ENCODE measurements at places on chromosomes 4 and X.

DNA sequence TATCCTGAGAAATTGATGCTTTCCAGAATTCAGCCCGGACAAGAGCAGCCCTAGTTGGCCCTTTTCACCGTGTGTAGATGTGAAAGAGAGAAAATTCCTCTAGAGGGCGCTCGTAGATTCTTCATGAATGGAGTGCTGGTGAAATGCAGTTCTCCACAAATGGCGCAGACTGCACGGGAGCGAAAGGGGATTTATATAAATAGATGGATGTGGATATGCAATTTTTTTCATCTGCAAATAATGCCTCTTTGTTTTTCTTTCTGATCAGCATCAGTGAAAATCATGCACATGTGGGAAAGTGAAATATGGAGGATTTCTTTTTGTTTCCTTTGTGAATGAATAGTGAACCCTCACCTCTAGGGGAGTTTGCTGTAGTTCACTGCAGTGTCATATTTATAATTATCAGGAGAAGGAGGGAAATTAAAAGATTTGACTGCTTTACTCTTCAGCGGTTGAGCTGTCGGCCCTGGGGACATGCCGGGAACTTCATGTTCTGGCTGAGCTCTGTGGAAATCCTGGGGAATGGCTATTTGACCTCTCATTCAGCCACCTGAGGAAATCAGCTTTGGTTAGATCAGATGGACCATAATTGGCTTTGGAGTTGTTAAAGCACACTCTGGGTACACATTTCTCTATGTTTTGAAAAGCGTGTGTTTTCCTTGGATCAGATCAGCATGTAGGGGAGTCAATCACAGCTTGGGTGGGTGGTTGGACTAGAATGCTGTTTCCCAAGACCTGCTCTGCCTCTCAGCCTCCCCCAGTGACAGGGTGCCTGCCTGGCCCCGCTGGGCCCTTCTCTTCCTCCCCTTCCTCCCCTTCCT is 115.0 kb upstream of the SHISA3 start:
- no peak overlapping the region for H3K27ac ChIP-seq
- no peak overlapping the region for H3K4me3 ChIP-seq
- H3K4me1 ChIP-seq: no peaks in the 10 kb centered on the region
- H3K27me3 ChIP-seq: no peaks in the 10 kb centered on the region

GRCh38 chr4:1293991-1294390 is 4.3 kb downstream of the MAEA start:
- H3K4me1 ChIP-seq: peaks cover 25% of the 10 kb centered on the region
- H3K27ac ChIP-seq: no peak overlapping the region
- H3K27me3 ChIP-seq: no peaks in the 10 kb centered on the region
- peaks cover 12% of the 10 kb centered on the region for H3K36me3 ChIP-seq

GRCh38 chr4:118348886-118349285 is 3.9 kb downstream of the PRSS12 start:
- DNase-seq: peak; percentile 31
- no peak overlapping the region for H3K27ac ChIP-seq
- no peaks in the 10 kb centered on the region for H3K36me3 ChIP-seq
- H3K4me1 ChIP-seq: peaks cover 20% of the 10 kb centered on the region

GRCh38 chrX:101191217-101191750 is 28.3 kb upstream of the DRP2 start:
- H3K27me3 ChIP-seq: peaks cover 40% of the 10 kb centered on the region
- H3K36me3 ChIP-seq: no peaks in the 10 kb centered on the region
- H3K27ac ChIP-seq: no peak overlapping the region
- no peak overlapping the region for H3K4me3 ChIP-seq

- DNase-seq: no peak
- peaks cover 37% of the 10 kb centered on the region for H3K36me3 ChIP-seq
- peak overlapping the region; percentile 91 for H3K27ac ChIP-seq
These were observed 465 bp downstream of the HNRNPH2 start for GRCh38 chrX:101408532-101408841.

- peaks cover 32% of the 10 kb centered on the region for H3K4me1 ChIP-seq
- H3K27me3 ChIP-seq: no peaks in the 10 kb centered on the region
- peak overlapping the region; percentile 68 for H3K27ac ChIP-seq
- H3K36me3 ChIP-seq: no peaks in the 10 kb centered on the region
- DNase-seq: no peak
- no peak overlapping the region for H3K4me3 ChIP-seq
These were observed 10.4 kb downstream of the TMSB4X start for GRCh38 chrX:12985331-12985730.

GRCh38 chr4:31598639-31599038 is 878.5 kb downstream of the PCDH7 start:
- DNase-seq: no peak
- no peak overlapping the region for H3K4me3 ChIP-seq
- no peak overlapping the region for H3K27ac ChIP-seq
- H3K27me3 ChIP-seq: no peaks in the 10 kb centered on the region
- no peaks in the 10 kb centered on the region for H3K4me1 ChIP-seq
- H3K36me3 ChIP-seq: no peaks in the 10 kb centered on the region

- H3K36me3 ChIP-seq: peaks cover 11% of the 10 kb centered on the region
- H3K4me1 ChIP-seq: no peaks in the 10 kb centered on the region
- no peak for DNase-seq
- H3K27ac ChIP-seq: no peak overlapping the region
- no peaks in the 10 kb centered on the region for H3K27me3 ChIP-seq
These were observed 148.8 kb downstream of the POLA1 start for GRCh38 chrX:24842486-24842885.

- no peaks in the 10 kb centered on the region for H3K27me3 ChIP-seq
- H3K27ac ChIP-seq: no peak overlapping the region
- H3K36me3 ChIP-seq: no peaks in the 10 kb centered on the region
- H3K4me1 ChIP-seq: no peaks in the 10 kb centered on the region
These were observed 59.2 kb upstream of the LEF1 start for GRCh38 chr4:108227923-108228322.

GRCh38 chrX:40081679-40082068 is 16.1 kb downstream of the BCOR start:
- no peak overlapping the region for H3K4me3 ChIP-seq
- DNase-seq: no peak
- no peak overlapping the region for H3K27ac ChIP-seq
- peaks cover 5% of the 10 kb centered on the region for H3K4me1 ChIP-seq
- H3K36me3 ChIP-seq: no peaks in the 10 kb centered on the region

- no peak overlapping the region for H3K4me3 ChIP-seq
- H3K27me3 ChIP-seq: peaks cover 90% of the 10 kb centered on the region
- H3K27ac ChIP-seq: no peak overlapping the region
- H3K36me3 ChIP-seq: no peaks in the 10 kb centered on the region
These were observed 171.2 kb upstream of the GPC4 start for GRCh38 chrX:133586443-133586842.

DNA sequence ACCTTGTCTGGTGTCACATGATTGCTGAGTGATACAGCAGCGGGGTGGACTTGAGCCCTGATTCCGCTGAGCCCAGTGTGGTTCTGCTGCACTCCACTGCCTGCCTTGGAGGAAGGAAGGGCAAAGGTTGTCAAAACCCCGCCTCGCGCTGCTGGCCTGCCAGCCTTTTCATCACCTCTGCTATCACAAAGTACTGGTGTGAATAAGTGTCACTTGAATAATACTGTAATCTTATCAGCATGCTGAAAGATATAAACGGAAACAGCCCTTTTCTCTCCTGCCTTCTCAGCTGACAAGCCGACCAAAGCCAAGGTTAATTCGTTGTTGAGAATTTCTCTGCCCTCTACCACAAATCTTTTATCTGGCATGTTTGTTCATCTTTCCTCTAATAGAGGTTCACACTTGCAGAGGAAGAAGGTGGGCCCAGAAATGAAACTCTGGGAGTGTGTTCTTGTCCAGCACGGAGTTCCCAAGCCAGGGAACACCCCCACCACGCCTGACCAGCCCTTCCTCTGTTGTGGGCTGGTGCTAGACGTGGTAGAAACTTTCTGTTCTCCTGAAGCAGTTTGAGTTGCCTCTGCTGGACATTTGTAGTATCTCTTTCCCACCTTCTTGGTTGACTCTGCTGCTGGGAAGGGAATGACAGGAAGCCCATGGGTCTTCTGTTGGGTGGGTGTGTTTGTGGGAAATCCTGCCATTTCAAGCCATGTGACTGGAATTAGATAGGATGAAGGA is 21.5 kb downstream of the FHDC1 start:
- H3K4me1 ChIP-seq: no peaks in the 10 kb centered on the region
- H3K36me3 ChIP-seq: peaks cover 10% of the 10 kb centered on the region
- no peak overlapping the region for H3K27ac ChIP-seq
- H3K4me3 ChIP-seq: no peak overlapping the region

GRCh38 chr4:80206111-80206510 is 8.8 kb downstream of the PRDM8 start:
- H3K36me3 ChIP-seq: no peaks in the 10 kb centered on the region
- no peak overlapping the region for H3K4me3 ChIP-seq
- no peaks in the 10 kb centered on the region for H3K4me1 ChIP-seq
- H3K27me3 ChIP-seq: no peaks in the 10 kb centered on the region
- no peak for DNase-seq

GRCh38 chr4:97759785-97760184 is 383.5 kb downstream of the STPG2 start:
- no peak for DNase-seq
- no peak overlapping the region for H3K27ac ChIP-seq
- H3K36me3 ChIP-seq: no peaks in the 10 kb centered on the region
- no peaks in the 10 kb centered on the region for H3K4me1 ChIP-seq
- no peaks in the 10 kb centered on the region for H3K27me3 ChIP-seq

GRCh38 chr4:20615486-20616260 is 84.6 kb upstream of the PACRGL start:
- H3K36me3 ChIP-seq: peaks cover 7% of the 10 kb centered on the region
- no peaks in the 10 kb centered on the region for H3K27me3 ChIP-seq
- peaks cover 21% of the 10 kb centered on the region for H3K4me1 ChIP-seq
- no peak overlapping the region for H3K4me3 ChIP-seq

DNA sequence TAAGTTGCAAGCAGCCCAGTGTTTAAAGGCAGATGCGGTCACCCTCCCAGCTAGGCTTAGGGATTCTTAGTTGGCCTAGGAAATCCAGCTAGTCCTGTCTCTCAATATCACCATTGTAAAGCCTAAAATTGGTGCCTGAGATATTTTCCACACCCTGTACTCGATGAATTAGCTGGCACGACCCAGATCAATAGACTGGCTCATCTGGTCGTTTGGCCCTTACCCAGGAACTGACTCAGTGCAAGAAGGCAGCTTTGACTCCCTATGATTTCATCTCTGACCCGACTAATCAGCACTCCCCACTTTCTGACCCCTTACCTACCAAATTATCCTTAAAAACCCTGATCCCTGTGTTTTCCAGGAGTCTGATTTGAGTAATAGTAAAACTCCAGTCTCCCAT is 384.9 kb upstream of the SLC7A11 start:
- H3K36me3 ChIP-seq: no peaks in the 10 kb centered on the region
- no peaks in the 10 kb centered on the region for H3K27me3 ChIP-seq
- no peak overlapping the region for H3K27ac ChIP-seq
- DNase-seq: peak; percentile 26

Data from MCF 10A (cell line).